ENCODE measurements at places on chromosomes 3 and 15.
A peak's percentile ranks its signal among the peaks of the same experiment; 100 is the strongest.

DNA sequence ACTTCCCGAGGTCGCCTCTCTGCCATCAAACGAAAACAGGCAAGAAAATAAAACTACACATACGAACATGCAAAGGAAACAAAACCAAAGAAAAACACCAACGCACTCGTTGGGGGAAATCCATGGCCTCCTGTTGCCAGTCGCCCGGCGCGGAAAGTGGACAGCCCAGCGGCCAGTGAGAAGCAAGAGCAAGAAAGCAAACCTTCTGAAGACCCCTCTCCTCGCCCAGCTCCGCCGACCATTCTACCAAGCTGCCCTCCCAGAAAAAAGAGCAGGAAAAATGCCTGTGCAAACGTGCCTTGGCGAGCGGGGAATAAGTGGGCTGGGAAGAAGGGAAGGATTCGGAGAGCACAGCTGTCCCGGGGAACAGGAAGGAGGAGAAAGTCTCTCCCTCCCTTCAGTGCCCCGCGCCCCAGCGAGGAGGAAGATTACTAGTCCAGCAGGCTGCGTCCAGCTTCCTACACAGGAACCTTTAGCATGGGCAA, 802 bp upstream of the NECTIN3 start:
- DNase-seq = no peak

DNA sequence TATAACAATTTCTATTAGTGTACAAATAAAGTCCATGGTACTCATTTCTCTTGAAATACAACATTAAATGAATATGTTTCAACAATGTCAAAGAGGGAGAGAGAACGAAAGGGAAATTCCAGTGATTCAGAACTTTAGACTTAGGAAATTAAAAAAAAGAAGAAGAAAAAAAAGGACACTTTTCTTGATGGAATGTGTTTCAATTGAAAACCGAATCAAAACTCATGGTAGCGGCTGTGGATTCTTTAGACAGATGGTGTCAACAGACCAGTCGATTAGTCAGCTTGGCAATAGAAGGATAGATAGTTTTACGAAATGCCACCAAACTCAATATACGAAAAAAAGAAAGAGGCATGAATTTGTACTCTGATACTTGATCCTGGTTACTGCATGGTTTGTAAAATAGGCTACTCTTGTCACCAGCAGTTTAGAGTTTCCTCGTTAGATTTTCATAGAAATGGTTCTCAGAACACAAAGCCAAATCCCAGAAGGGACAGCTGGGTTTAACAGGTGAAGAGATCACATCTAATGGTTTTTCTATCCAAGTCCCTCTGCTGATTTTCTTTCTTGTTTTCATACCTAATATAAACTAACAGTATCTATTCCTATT, 793.5 kb downstream of the ROBO1 start:
- no peak for DNase-seq

- no peak for DNase-seq
Measured at GRCh38 chr3:126854666-126855065, 128.2 kb upstream of the PLXNA1 start.

DNA sequence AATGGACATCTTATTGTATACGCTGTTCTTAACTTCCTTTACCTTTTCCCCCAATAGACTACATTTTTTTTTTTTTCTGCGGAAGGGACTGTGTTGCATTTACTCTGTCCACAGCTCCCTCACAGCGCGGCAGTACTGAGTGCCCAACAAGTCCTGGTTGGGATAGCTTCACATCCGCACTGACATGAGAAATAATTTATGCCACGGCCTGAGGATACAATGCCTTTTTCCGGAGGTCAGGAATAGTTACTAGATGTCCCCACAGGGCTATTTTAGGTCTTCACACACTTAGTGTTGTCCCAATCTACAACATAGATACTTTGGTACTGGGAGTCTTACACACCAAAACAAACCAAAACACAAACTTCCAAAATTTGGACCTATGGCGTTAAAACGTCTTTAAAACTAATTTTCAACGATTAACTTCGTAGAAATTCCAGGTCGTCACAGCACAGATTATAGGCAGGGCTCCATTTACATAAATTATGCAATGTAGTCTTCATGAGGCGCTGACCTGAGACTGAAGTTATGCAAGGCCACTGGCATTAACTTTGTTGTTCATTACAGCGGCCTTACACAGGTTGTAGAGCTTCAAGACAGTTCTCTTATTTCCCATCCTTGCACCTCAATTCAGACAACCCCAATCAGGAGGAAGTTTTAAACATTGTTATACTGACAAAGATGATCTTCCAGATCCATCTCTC, 989 bp upstream of the PPIB start:
- peak; percentile 54 for DNase-seq

DNA sequence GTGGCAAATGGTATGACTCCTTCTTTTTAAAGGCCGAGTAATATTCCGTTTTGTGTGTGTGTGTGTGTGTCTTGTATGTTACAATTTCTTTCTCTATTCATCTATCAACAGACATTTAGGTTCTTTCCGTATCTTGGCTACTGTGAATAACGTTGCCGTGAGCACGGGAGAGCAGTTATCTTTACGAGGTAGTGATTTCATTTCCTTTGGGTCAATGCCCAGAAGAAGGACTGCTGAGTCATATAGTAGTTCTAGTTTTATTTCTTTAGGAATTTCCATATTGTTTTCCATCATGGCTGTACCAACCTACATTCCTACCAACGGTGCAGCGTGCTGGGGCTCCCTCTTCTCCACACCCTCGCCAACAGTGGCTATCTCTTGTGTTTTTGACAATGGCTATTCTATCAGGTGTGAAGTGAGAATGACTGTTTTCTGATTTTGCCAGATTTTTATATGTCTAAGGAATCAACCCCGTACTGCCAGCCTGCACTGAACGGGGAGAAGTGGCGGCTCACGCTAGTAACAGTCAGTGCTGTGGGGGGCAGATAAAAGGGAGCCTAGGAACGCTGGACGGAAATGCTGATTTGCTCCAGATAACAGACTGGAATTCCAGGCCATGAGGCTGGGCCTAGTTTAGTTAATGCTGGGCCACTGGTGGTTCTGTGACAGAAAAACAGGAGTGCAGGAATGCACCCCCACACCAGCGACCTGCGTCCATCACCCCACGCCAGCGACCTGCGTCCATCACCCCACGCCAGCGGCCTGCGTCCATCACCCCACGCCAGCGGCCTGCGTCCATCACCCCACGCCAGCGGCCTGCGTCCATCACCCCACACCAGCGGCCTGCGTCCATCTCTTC, 168.1 kb downstream of the XXYLT1 start:
- no peak for DNase-seq

GRCh38 chr3:66812136-66812535, 186.0 kb upstream of the KBTBD8 start:
- DNase-seq = no peak

DNA sequence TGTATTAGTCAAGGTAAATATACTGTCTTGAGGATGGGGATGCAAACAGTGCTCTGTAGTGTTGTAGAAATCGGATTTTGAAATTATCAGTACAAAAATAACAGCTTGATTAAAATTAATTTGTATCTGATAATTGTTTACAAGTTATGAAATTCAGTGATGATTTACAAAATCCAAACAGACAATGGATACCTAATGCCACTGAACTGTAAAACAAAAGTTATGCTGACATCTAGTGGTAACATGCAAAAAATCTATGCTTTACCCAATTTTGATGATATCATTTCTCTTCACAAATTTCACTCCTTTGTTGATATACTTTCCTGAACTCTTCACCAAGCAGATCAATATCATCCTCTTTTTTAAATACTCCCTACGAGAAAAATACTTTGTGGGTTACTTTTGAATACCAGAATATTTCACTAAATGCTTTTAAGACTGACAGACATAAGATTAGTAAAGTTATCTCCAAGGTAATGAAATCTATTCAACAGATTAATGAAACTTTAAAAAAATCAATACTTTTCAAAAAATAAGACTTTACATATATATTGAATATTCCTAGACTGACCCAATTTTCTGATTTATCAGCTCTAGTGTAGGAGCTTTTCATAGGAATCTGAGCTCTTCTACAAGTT, 36.0 kb downstream of the MNS1 start:
- no peak for DNase-seq

GRCh38 chr3:59821274-59821673, 771.4 kb upstream of the CFAP20DC start:
- DNase-seq = peak; percentile 24

- no peak for DNase-seq
Measured at GRCh38 chr3:64349551-64349950, 124.3 kb upstream of the PRICKLE2 start.

DNA sequence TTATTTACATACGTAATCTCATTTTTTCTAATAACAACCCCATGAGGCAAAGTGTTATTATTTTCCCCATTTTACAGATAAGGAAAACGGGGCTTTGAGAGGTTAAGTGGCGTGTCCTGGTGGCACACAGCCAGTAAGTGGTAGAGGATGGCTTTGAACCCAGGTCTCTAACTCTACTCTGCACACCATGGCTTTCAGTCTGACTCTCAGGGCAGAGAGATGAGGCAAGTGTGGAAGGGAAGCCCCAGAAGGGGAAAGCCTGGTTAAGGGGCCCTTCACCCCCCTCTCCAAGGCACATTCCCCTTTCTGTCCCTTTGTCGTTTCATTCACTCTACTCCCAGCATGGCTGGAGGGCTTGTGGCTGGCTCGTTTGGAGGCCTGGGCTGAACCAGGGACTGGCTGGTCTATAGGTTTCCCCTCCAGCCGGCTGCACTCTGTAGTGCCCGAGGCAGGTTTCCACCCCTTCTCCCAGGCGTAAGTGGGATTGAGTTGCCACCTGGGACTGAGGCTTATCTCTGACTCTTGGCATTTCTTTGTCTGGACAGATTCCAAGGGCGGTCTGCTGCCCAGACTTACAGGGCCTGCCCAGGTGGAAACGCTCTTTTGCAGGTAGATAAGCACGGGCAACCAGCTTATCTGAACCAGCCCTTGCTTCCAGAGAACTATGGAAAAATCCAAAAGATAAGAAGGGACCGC, 12.1 kb downstream of the SEMA4B start:
- no peak for DNase-seq

DNA sequence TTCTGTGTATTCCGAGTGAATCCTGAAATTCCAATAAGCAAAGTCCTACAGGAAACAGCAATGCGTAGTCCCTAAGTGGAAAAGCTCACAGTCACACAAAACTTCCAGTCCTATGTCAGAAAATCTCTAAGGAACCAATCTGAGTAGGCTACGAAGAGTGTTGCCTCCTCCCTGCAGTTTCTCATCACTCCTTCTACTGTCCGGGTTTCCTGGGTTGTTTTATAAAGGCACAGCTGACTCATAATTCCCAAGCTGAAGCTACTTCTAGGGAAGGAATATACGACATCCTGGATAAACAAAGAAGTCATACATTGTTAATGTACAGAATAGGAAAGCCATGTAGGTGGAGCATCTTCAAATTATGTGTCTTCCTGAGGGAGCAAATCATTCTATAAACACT, 65.7 kb upstream of the RGMA start:
- no peak for DNase-seq

DNA sequence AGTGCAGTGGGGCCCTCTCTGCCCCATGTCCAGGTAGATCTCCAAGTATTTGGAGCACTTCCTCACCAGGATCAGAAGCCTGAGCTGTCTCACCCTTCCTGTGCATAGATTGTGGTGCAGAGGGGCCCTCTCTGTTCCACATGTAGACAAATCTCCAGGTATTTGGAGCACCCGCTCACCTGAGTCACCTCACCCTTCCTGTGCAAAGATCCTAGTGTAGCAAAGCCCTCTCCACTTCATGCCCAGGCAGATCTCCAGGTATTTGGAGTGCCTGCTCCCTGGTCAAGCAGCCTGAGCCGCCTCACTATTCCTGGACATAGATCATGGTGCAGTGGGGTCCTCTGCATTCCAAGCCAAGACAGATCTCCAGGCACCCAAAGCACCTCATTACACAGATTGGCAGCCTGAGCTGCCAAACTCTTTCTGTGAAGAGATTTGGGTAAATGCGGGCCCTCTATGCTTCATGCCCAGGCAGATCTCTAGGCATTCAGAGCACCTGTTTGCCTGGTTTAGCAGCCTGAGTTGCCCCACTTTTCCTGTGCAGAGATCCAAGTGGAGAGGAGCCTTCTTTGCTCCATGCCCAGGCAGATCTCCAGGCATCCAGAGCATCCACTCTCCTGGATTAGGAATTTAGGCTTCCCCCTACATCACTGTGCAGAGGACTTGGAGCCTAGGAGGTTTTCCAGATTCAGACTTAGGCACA, 249.8 kb downstream of the AGBL1 start:
- no peak for DNase-seq

- no peak for DNase-seq
Measured at GRCh38 chr15:49075881-49076280, 29.6 kb upstream of the SECISBP2L start.

DNA sequence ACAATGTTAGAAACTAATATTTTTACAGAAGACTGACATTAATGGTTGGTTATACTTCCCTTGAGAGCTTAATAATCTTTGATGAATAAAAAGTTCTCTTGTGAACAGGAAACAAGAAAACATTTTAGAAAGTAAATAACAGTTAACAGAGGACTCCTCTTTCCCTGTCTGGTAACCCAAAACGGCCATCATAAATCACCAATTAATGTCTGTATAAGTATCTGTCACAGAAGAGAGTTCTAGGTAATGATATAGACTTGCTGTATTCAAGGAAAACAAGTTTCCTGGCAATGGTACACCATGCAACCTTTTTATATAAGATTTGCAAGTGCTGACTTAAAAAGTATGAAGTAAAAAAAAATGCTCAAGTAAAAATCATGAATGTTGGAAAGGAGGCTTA, 426.7 kb downstream of the SOX2 start:
- no peak for DNase-seq

DNA sequence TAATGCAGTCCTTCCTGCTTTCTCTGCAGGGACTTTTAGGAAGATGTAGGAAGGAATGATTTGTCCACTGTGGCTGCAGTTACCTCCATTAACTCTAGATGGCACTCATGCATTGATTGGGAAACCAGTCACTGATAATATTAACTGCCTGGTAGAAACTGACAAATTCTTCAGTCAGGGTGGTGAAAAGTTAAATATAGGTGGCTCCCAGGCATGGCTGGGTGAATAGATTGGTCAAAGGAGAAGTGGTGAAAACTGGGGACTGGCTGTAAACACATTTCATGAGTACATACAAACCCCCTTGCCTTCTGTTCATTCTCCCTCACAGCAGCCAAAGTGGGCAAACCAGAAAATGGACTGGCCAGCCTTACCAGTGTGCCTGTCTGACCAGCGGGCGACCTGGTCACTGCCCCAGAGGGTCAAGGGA, 333.4 kb downstream of the THSD4 start:
- DNase-seq = no peak

- DNase-seq = no peak
Measured at GRCh38 chr3:126127452-126127851, 43.5 kb upstream of the SLC41A3 start.

- DNase-seq = no peak
Measured at GRCh38 chr3:171049861-171050444, 23.4 kb upstream of the SLC2A2 start.

DNA sequence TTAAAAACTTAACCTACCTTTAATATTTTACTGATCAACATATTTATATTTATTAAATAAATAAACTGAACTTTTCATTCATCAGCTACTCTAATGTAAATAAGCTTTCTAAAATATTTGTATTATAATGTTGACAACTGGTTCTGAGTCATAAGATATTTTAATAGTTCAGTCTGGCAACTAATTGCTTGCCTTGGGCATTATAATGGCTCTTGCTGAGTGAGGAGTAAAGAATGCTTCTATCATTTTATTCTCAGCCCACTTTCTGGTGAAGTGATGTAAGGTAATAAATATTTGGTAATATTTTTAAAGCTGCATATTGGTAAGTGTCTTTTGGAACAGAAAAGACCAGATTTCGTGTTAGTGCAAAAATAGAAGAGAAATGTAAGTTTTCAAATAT, 81.5 kb downstream of the DIPK2A start:
- no peak for DNase-seq

GRCh38 chr15:33094336-33094735, 100.2 kb downstream of the FMN1 start:
- no peak for DNase-seq
